ENCODE measurements at places on chromosomes 7 and 10.

DNA sequence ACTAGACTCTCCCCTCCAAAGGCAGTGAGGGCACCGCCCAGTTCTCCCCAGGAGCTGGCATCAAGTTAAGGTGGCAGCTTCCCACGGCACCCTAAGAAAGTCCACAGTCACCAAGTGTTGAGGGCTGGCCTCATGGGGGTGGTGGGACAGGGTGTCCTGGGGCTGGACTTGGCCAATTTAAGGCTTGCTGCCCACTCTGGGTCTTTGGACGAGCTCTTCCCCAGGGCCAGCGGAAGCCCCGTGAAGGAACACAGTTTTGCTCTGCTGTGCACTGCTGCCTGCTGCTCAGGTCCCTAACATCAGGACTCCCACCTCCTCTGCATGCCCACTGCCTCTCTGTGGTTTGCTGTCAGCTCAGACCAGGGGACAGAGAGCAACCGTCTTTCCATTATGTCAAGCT is 57.3 kb upstream of the TMEM72 start:
- no peak for DNase-seq

DNA sequence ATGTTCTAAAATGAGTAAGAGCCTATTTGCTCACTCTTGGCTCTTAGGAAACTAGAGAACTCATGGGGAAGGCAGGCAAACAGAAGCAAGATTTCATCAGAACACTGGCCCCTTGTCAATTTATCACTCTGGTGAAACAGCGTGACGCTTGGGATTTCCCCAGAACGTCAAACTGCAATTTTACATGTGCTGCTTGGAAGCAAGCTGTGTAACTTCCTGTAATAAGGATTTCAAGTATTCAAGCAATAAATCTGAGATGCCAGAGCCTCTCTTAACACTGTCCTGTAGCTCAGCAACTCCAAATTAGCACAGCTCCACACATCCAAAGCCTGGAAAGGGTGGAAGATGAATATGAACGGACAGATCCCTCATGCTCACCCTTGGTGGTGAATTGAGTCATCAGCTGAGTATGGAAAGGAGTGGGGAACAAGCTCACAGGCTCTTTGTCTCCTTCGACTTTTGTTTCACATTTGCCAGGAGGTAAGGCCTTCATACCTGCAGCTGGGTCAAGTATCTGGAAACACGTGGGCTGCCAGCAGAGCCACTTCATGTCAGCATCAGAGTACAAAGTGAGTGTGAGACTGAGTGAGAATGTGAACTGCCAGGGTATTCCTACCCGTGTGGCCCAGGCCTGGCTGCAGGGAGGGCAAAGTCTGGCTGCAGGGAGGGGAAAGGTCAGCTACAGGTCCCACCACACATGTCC is 140.4 kb upstream of the NAMPT start:
- no peak for DNase-seq

- no peak for DNase-seq
These were observed 19.5 kb downstream of the CHN2 start for GRCh38 chr7:29214056-29214455.

DNA sequence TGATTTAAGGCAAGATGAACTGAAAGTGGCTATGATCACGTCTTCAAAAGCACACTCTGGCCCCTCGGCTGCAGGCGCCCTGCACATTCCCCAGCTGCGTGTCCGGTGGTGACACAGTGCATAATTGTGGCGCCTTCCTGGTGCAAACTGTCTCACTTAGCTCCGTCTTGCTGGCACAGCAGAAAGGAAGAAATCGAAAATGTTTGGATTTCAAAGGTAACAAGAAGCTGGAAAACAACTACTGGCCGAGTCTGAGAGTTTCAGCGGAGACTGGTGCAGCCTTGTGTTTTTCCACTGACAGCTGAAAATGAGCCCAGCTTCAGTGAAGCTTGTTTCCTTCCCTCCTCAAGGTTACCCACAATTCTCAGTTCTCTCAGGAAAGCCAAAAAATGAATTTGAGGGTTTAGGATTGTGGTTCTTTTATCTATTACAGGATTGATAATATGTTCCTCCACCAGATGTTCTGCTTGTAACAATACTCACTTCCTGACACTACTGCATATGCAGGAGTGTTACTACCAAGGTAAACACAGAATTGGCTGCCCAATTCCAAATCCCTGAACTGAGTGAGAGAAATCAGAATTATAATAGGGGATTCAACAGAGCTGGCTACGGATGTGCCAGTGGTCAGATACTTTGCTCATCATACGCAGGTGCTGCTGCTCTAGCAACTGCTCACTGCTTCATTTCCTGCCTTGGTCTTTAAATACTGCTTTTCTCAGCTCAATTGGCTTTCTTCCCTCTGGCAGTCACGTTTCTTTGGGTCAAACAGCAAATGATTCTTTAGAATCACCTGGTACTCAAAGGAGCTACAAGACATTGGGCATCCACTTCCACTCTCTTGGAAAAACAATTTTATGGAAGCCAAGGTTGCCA is 63.7 kb downstream of the TRUB1 start:
- DNase-seq, result no peak

- no peak for DNase-seq
These were observed 52.2 kb upstream of the SHH start for GRCh38 chr7:155864271-155864985.

- no peak for DNase-seq
These were observed 49.1 kb downstream of the ATXN7L1 start for GRCh38 chr7:105827151-105827875.

- no peak for DNase-seq
These were observed 16.2 kb downstream of the TMEM72 start for GRCh38 chr10:44927352-44927751.

DNA sequence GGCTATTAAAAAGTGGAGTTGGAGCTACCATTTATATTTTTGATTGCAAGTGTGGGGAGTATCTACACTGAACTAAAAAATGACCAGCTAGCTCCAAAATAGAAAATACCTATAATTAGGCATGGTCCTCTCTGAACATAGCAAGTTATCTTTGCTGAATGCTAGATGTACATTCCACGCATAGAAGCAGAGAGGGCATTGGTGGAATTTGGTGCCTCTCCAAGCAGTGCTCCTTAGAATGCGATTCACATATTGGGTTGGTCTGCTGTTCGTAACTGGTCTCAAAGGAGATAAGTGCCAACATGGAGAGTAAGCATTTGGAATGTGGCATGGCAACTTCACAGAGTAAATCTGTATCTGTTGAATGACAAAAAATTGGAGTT is 196.2 kb downstream of the PTN start:
- no peak for DNase-seq

DNA sequence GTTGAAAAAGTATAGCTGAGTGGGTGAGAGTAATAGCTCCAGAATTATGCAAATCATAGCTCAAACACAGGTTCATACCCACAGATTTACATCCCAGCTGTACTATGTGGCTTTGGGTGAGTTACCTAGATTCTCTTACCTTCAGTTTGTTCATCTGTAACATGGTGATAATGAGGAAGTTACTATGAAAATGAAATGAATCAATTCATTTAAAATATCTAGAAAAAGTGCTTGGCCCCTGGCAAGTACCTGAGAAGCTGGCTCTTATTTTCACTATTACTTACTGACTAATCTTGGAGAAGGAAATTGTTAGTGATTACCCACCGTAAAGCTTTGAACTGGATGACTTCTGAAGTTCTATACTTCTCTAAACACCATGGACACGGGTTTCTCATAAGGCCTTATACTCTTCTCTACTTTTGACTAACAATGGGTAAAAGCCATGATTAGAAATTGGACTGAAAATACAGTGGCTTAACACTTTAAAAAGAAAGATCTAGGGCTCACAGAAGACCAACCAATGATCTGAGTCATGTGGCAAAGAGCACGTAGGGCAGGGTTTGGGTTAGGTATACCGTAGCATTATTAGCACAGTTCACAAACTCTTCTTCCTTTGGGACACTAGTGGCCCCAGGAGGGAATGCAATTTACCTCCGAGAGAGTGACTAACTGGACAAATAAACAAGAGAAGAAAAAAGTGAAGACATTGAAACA is 149.2 kb downstream of the PLPP4 start:
- no peak for DNase-seq

DNA sequence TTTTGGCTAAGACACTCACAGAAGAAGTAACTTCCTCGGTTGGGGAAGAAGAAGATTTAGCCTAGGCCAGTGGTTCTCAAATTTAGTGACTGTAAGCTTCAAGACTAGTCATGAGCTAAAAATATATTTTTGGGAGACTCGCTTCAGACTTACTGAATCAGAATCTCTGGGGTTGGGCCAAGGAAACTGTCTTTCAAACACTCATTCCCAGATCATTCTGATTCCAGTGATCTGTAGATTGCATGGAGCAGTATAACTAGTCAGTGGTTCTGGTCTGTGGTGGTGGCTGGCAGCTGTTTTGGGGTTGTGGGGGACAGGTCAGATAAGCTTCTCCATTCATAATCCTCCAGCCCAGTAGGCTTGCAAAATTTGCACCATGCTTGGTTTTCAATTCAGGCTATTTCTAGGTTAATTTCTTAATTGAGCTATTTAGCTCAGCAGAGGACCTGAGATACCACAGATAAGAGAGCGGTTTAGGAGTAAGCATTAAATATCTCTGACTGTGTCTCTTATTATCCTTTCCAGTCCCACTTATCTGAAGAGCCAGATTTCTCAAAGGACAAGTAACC is 3.8 kb upstream of the KAT6B start:
- no peak for DNase-seq

DNA sequence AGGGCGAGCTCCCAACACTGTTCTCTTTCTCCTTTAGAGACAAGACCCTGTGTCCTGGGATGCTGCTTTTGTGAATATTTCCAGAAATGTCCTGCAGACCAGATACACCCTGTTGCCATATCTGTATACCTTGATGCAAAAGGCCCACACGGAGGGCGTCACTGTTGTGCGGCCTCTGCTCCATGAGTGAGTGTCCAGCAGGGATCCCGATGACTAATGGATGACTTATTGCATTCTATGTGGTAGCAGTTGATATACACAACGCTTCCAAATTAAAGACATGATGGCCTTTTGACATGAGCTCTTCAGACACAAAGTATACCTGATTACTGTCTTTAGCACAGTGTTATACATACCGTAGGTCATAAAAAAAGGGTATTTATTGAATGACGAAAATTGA is 45.0 kb upstream of the MGAM2 start:
- DNase-seq, result no peak

DNA sequence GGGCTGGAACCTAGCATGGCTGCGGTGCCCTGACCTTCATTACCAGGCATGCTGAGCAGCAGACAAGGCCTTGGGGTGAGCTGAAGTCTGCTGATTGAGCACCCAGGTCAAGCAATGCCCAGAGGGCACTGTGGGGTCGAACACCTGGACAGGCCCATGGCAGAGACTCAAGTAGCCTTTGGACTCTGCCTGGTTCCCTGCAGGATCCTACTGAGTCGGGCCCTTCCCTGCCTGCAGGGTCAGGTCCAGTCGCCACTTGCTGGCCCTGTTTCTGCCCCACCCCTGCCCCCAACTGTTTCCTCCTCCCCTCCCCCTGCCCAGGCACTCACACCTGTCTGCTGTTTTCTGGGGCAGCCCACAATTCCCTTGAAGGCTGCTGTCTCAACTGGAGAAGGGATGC is 483.2 kb upstream of the MKI67 start:
- no peak for DNase-seq

GRCh38 chr7:36083626-36084380 is 69.3 kb upstream of the EEPD1 start:
- no peak for DNase-seq

GRCh38 chr10:32459051-32459698 is 13.2 kb downstream of the CCDC7 start:
- no peak for DNase-seq

GRCh38 chr10:132994185-132994796 is 51.9 kb upstream of the CFAP46 start:
- DNase-seq, result no peak

- DNase-seq, result no peak
These were observed 88.0 kb downstream of the FOXP2 start for GRCh38 chr7:114502454-114503254.

DNA sequence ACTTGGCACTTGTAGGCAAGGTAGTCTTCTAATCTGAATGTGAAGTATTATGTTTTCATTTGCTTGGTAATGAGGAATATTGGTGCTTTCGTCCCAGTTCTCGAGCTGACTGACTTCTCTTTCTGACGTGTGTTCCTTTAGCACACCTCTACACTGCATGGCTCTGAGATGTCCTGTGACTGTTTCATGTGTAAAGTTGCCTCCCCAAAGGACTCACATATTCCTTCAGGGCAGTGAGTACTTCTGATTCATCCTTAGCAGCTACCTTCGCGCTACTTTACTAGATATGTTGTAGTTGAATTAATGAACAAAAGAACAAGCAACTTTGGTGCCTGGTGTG is 113.7 kb downstream of the EGFR start:
- no peak for DNase-seq

DNA sequence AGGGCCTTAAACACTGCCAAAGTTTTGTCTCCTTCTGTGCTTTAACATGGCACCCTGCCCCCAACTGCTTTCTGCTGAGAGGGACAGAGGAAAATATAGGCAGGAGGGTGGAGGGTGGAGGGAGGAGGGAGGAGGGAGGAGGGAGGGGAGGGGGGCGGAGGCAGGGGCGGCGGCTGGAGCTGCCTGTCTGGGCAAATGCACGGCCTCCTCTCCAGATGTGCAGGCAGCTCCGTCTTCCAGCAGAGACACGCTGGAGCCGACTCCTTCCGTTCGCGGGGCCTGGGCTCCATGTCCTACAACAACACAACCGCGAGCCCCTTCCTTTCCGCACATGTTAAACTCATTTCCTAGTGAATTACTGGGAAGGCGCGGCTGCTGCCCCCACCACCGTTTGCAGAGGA is 14.2 kb downstream of the EBF3 start:
- DNase-seq, result no peak

GRCh38 chr7:6501586-6502564 is 49.4 kb downstream of the GRID2IP start:
- DNase-seq, result no peak

- no peak for DNase-seq
These were observed 185.5 kb downstream of the ZNF365 start for GRCh38 chr10:62559481-62560200.

DNA sequence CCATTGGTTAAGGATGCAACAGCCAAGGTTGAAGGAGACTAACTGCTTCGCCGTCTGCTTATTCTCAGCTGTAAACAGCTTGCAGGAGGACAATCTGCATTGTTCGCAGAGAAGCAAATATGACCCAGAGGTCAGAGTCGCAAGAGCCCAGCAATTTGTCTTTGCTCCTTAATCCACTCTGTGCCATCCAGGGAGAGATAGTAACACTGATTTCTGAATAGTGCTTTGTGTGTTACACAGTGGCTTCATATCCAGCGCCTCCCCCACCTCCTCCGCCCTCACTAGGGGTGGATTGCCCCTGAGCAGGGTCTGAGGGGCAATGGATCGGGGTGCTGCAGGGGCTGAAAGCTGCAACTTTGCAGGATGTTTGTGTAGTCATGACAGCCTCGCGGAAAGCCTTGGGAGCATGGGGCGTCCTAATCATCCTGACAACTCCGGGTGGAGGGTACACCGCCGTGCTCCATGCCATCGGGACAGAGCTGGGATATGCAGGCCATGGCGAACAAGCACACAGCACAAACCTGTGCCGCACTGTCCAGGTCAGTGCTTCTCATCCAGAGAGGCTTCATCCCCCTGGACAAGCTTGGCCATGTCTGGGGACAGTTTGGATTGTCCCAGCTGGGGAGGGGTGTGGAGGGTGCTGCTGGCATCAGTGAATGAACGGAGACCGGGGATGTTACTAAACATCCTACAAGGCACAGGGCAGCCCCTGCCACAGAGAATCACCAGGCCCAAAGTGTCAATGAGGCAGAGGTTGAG is 103.1 kb upstream of the INSIG1 start:
- no peak for DNase-seq

GRCh38 chr10:118968482-118968881 is 61.0 kb upstream of the NANOS1 start:
- no peak for DNase-seq
